ENCODE measurements at places on chromosomes 5 and 9.

DNA sequence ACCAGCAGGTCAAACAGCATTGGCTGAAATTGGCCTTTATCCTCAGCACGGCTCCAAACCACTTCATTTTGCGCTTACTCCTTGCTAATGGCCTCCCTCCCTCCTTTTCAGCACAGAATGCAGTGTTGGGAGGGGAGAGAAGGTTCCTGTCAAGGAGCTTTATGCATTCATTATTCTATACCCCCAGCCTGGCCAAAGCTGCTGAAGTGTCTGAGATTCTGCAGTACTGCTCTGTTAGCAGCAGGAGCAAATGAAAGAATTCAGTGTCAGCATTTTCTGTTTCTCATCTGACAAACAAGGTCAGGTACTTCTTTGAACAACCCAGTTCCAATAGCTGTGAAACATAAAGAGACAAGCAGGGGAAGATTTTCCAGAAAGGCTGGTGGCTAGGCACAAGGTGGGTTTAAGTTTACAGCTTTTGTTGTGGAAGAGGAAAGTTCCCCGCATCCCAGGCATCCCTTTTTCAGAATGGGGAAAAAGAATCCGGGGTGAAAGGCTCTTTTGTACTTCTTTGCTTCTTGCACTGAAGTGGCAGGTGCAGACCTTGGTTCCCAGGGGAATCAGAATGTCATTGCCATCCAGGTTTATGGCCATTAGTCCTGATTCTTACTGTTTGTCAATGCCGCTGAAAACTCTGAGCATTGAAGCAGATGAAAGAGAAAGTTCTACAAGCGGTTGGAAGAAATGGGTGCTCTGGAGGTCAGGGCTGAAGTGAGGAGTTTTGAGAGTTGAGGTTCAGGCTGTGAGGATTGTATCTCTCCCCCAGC, 109.3 kb upstream of the APC start:
- ATAC-seq: no peak

DNA sequence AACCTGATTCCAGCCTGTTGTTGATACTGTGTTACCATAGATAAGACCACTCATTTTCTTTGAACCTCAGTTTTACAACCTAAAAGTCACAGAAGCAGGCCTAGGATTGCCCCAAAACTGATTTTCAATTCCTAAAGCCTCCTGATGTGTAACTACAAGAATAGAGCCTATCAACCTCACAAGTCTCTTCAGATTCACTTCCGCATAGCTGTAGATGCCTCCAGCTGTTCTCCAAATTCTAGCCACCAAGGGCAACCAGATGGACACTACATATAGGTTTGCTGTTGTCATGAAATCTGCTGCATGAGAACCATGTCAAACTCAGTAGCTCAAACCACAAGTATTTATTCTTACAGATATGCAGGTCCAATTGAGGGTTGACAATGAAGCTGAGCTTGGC, 143.5 kb downstream of the SPATA31D1 start:
- no peak for ATAC-seq

GRCh38 chr5:68230285-68230684, 14.7 kb downstream of the PIK3R1 start:
- ATAC-seq: no peak

- no peak for ATAC-seq
Observed at GRCh38 chr5:131609774-131610173, 25.3 kb downstream of the RAPGEF6 start.

GRCh38 chr5:181261320-181262049, 542 bp upstream of the TRIM52 start:
- ATAC-seq: peak; percentile 79

Data from stimulated activated memory B cell treated with anti-CD40 and anti-IgM and Interleukin-4, amounts not matched to agents 10 μg/mL and 1 μg/mL and 100 μg/mL, for 72 hours (primary cell).